ENCODE measurements at places on chromosomes 4 and X. TPM values are rescaled to one million over a fixed set of nuclear protein-coding genes. Genes with fewer than 3 reads are reported as not detected.

The ARHGAP6 gene
- 0.16 TPM for total RNA-seq

The COL25A1 gene
- total RNA-seq = 7.5 TPM

The PABPC4L gene
- total RNA-seq = 0.11 TPM

The TRIML2 gene
- total RNA-seq = not detected

The SLC39A8 gene
- total RNA-seq = 18.2 TPM

The OPRPN gene
- not detected for total RNA-seq

The ADH4 gene
- not detected for total RNA-seq

The CLNK gene
- total RNA-seq = not detected

The SPATA18 gene
- total RNA-seq = not detected

The GLRB gene
- 0.24 TPM for total RNA-seq

The IQSEC2 gene
- 8.4 TPM for total RNA-seq

The CLDN22 gene
- not detected for total RNA-seq

The MAOB gene
- not detected for total RNA-seq

The RPGR gene
- total RNA-seq = 15.3 TPM

The RHOXF1 gene
- not detected for total RNA-seq

The NAA11 gene
- total RNA-seq = 11.0 TPM

The PTCHD1 gene
- 0.03 TPM for total RNA-seq

The BEX5 gene
- not detected for total RNA-seq

The GLOD5 gene
- not detected for total RNA-seq

The SNCA gene
- total RNA-seq = 179 TPM

The DCUN1D4 gene
- total RNA-seq = 33.8 TPM

The XAGE2 gene
- not detected for total RNA-seq

The BBS12 gene
- total RNA-seq = 6.6 TPM

The TCEAL3 gene
- 5.6 TPM for total RNA-seq

The EXOC1L gene
- not detected for total RNA-seq

The P2RY8 gene
- total RNA-seq = not detected

The LPAR4 gene
- total RNA-seq = not detected

The GSPT2 gene
- 9.5 TPM for total RNA-seq

The VSIG1 gene
- not detected for total RNA-seq

The SPANXD gene
- not detected for total RNA-seq

The TSPAN7 gene
- 1.1 TPM for total RNA-seq

The TBC1D9 gene
- 9.7 TPM for total RNA-seq

The CTSO gene
- 2.4 TPM for total RNA-seq

The GPRASP1 gene
- total RNA-seq = 0.48 TPM

The SOD3 gene
- not detected for total RNA-seq

The TMEM150C gene
- 7.0 TPM for total RNA-seq

The L1CAM gene
- 78.9 TPM for total RNA-seq

The ALB gene
- total RNA-seq = not detected

The DUSP9 gene
- total RNA-seq = 6.1 TPM

The BRS3 gene
- not detected for total RNA-seq

The DBET gene
- not detected for total RNA-seq

The SAGE1 gene
- total RNA-seq = 20.4 TPM

The TRIM61 gene
- not detected for total RNA-seq
